ENCODE measurements at places on chromosomes 5 and 9.
A peak's percentile ranks its signal among the peaks of the same experiment; 100 is the strongest.

DNA sequence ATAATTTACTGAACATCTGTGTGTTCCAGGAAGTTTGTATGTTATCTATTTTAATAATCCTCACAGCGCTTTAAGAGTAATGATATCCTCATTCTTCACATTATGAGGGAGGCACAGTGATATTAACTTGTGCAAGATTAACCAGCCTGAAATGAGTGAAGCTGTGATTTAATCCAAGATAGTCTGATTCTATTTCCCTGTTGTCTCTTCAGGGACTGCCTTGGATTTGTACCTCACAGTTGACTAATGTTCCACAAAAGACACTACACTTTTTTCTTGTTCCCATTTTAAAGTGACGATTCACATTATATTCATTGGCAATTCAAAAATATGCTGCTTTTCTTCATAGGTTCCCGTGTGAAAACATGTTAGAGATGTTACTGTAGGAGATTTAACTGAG is 125.3 kb upstream of the GNA14 start:
- no peak for DNase-seq

DNA sequence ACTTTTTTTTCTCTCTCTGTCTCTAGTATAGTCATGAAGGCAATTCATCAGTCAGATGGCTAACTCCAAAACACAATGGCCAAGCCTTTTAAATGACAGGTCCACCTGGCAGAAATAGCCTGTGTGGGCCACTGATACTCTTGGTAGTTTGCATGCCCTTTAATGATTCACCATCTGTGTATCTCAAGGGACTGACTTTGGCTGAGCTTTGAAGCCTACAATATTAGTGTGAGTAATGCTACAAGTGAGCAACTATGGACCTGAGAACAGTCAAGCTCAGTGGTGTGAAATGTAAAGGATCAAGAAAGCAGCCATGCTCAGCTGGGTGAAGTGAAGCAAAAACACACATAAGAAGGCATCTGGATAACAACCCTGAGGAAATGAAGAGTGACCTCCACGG is 506.9 kb downstream of the TLE1 start:
- no peak for DNase-seq

GRCh38 chr9:98866435-98867102 is 59.1 kb downstream of the GALNT12 start:
- DNase-seq = no peak

DNA sequence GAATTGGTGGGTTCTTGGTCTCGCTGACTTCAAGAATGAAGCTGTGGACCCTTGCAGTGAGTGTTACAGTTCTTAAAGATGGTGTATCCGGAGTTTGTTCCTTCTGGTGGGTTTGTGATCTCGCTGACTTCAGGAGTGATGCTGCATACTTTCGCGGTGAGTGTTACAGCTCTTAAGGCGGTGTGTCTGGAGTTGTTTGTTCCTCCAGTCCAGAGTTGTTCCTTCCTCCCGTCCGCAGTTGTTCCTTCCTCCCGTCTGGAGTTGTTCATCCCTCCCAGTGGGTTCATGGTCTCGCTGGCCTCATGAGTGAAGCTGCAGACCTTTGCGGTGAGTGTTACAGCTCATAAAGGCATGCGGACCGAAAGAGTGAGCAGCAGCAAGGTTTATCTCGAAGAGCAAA is 159.6 kb upstream of the ADAMTSL1 start:
- no peak for DNase-seq

- DNase-seq = peak; percentile 8
These were observed 87.6 kb downstream of the S1PR3 start for GRCh38 chr9:89078860-89079259.

- peak; percentile 93 for DNase-seq
These were observed 88.7 kb upstream of the PRRC1 start for GRCh38 chr5:127428748-127429147.

DNA sequence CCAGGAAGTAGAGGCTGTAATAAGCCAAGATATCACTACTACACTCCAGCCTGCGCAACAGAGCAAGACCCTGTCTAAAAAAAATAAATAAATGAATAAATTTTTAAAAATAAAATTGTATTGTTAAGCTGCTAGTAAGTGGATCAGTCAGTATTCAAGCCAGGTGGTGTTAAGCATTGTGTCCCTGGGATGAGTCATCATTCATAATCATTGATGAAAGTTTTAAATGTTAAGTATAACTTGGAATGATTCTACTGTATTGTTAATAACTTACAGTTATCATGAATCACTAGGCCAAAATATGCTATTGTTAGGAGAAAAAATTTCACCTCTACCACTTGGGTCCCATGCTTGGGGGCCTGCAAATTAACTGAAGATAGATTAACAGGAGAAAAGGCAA is 38.2 kb downstream of the MED10 start:
- DNase-seq = no peak

DNA sequence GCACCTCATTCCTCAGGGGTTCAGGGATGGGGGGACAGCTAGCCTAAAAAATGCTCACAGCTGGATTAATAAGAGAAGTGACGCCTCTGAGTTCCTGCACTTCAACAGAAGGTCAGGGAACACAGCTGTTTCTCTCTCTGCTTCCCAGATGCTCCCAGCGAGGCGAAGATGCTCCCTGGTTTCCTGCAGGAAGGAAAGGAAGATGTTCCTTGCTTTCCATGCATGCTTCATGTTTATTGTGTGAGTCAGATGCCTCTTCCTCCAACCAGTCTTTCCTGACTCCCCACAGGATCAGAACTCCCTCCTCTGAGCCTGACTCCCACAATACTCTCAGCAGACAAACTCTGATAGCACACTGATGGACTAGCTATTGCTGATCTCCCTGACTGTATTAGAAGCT is 71.9 kb downstream of the MFAP3 start:
- DNase-seq = no peak

- no peak for DNase-seq
These were observed 130.0 kb downstream of the MVB12B start for GRCh38 chr9:126456441-126457174.

DNA sequence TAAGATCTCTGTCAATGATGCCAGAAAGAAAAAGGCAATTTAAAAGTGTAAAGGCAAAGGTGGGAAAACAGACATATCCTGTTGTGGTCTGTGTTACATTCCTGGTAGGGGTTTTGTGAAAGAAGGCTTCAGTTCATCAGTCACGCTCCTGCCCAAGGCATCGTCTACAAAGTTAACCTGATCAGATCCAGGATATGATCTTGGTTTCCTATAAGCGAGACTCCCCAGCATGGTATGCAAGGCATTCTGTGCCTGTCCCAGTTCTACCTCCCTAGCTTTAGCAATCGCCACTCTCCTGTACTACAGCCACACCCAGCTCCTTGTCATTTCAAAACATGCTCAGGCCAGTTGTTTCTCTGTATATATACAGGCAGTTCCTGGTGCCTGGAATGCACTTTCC is 58.0 kb upstream of the PTPN3 start:
- no peak for DNase-seq

GRCh38 chr9:128701227-128701854 is 962 bp upstream of the PKN3 start:
- DNase-seq = no peak

DNA sequence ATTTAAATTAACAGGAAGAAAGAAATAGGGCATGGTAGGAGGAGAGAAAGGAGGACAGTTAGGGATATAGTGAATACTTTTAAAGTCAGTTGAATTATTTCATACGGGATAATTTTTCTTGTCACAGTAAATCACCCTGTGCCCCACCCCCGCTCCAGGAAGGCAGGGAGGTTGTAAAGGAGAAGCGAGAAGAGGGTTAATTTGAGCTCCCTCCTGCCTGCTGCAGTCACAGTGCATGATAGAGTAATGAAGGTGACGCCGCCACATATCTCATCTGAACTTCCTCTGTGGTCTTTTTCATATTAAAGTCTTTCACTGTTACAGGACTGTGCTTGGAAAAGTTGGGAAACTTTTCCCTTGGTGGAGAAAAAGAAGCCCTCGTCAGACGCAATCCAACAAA is 896 bp upstream of the PCSK5 start:
- DNase-seq = no peak

DNA sequence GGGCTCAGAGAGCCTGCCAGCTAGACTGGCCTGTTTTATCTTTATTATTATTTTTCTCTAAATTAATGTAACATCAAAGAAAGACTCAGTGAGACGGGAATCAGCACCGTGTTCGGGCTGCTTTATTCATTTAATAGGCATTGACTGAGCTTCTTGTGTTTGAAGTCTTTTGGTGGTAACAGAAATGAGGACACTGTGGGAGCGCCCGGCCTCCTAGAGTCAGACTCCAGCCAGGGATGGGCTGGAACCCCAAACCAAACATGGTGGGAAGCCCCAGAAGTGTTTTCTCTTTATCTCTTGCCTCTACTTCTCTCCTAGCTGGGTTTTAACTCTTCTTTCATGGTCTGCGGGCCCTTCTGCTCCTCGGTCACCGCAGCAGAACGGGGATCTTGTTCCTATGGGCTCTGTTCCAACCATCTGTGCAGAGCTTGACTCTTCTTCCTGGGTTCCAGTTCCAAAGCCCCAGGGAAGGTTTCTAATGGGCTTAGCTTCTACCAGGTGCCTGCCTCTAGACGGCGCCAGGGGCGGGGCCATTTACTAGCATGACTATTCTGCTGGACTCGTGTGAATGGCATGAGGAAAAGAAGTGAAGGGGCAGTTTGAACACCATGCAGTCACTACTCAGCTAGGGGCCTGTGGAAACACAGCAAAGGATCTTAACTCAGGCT is 123.8 kb downstream of the FGF18 start:
- no peak for DNase-seq

GRCh38 chr9:104810421-104811339 is 46.8 kb downstream of the NIPSNAP3B start:
- DNase-seq = no peak

GRCh38 chr5:74378464-74378863 is 262.1 kb downstream of the ENC1 start:
- DNase-seq = no peak

DNA sequence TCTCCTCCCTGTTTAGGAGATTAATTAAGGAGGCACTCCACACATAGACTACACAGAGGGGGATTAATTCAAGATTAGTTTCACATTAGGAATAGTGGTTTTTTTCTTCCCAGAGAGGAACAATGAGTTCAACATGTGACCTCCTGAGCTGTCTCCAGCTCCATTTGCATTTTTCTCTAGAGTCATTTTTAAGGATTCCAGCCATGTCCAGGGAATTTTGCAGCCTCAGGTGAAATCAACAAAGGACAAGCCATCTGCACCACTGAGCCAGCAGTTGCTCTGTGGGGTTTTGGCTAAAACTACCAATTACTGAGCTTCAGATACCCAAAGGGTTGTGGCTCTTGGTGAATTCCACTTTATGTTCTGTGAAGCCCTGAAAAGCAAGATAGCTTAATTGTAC is 258.5 kb upstream of the PPP1R2B start:
- no peak for DNase-seq

DNA sequence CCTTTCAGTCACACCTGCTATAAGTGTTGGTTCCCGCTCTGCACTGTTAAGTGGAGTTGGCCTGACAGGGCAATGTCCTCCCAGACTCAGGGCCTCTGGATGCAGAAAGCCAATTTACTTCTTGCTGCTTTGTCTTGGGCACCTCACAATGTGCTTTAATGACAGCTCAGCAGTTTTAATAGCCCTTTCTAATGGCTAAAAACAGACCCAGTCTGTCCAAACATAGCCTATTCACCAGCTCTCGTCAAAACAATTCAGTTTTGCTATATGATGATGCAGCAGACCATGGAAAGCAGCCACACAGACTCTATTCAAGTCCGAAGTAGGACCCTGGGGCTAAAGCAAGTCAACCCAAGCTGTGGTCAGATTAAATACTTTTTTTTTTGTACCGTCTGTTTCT is 529.1 kb upstream of the SEMA6A start:
- peak; percentile 98 for DNase-seq

- no peak for DNase-seq
These were observed 5.5 kb upstream of the JADE2 start for GRCh38 chr5:134519989-134520388.

- DNase-seq = no peak
These were observed 9.8 kb downstream of the NTNG2 start for GRCh38 chr9:132171702-132172101.

GRCh38 chr9:125321496-125321895 is 59.9 kb downstream of the GAPVD1 start:
- DNase-seq = no peak

- no peak for DNase-seq
These were observed 478.9 kb downstream of the PSAT1 start for GRCh38 chr9:78775696-78776295.

DNA sequence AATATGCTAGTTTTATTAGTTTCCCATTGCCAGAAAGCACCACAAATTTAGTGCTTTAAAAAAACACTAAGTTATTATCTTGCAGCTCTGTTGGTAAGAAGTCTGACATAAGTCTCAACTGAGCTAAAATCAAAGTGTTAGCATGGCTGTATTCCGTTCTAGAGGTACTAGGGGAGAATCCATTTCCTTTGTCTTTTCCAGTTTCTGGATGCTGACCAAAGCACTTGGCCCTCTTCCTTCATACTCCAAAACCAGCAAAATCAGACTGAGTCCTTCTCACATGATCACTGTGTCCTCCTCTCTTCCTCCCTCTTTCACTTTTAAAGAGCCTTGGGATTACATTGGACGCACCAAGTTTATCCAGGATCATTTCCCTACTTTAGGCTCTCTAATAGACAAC is 9.5 kb downstream of the CDH18 start:
- DNase-seq = no peak

- peak; percentile 57 for DNase-seq
These were observed 78.3 kb upstream of the ZNF608 start for GRCh38 chr5:124824637-124825158.

GRCh38 chr9:128339761-128340690 is at the start of gene SLC27A4:
Gene SLC27A4, plus strand, starts transcription at chr9:128340527. Its CDS starts 2,606 bp downstream, at chr9:128343133.
- peak; percentile 54 for DNase-seq

DNA sequence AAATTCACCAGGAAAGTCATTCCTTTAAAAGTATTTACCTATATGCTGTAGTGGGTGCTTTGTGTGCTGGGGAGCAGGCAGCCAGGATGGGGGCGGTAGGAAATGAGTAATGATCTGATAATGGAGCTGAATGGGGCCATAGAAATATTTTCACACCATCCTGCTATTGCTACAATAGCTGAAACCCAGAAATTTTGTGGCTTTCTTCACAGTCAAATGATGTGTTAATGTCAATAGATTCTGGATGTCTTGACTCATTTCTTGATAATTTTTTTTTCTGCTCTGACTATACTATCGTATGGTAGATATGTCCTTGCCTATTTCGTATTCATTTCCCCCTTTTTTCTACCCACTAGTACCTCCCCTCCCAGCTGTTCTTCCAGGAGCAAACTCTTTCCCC is 59.5 kb downstream of the RORB start:
- no peak for DNase-seq

DNA sequence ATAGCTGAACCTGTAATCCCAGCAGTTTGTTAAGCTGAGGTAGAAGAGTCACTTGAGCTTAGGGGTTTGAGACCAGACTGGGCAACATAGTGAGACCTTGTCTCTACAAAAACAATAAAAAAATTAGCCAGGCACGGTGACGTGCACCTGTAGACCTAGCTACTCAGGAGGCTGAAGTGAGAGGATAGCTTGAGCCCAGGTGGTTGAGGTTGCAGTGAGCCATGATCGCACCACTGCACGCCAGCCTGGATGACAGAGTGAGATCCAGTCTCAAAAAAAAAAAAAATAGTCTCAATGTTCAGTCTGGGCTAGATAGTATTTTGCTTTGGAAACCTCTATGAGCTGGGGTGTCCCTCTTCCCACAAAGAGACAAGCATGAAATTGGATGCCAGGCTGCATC is 51.9 kb upstream of the IQGAP2 start:
- DNase-seq = no peak

Data from foreskin melanocyte (primary cell).